ENCODE measurements at places on chromosomes 2 and 18.

GRCh38 chr18:420661-421246, 79.7 kb downstream of the COLEC12 start:
- DNase-seq: no peak

DNA sequence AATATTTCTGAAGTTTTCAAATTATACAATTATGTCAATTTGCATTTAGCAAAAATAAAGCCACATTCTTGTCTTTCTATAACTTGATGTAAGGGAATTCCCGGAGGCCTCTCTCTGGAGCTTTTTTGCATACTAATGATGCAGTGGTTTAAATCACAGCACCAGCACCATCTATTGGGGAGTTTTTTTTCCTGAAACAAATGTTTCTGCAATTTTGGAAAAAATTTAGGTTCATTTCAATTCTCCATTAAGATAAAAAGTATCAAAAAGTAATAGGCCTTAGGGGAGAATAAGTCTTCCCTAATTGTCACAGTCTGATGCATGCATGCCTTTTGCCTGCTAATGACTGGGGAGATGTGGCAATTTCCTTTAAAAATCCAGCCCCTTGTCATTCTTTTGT, 13.5 kb downstream of the CBLN2 start:
- no peak for DNase-seq

DNA sequence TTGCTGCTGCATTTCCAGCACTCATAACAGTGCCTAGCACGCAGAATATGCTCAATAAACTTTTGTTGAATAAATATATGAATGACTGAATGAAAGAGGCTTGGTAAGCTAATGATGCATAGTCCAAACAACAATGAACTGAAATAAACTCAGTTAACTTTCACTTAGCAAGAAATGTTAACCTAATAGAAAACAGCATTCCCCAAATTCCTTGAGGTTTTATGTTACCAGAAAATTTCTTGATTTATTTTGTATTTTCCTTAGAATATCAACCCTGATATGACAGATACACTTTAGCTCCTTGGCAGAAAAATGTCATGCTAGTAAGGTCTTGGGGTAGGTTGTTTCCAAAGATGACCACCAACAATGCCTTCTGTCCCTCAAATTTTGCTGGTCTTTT, 217.4 kb downstream of the KCNE4 start:
- no peak for DNase-seq

GRCh38 chr2:170747921-170748320, 22.3 kb upstream of the ERICH2 start:
- DNase-seq: peak; percentile 61

DNA sequence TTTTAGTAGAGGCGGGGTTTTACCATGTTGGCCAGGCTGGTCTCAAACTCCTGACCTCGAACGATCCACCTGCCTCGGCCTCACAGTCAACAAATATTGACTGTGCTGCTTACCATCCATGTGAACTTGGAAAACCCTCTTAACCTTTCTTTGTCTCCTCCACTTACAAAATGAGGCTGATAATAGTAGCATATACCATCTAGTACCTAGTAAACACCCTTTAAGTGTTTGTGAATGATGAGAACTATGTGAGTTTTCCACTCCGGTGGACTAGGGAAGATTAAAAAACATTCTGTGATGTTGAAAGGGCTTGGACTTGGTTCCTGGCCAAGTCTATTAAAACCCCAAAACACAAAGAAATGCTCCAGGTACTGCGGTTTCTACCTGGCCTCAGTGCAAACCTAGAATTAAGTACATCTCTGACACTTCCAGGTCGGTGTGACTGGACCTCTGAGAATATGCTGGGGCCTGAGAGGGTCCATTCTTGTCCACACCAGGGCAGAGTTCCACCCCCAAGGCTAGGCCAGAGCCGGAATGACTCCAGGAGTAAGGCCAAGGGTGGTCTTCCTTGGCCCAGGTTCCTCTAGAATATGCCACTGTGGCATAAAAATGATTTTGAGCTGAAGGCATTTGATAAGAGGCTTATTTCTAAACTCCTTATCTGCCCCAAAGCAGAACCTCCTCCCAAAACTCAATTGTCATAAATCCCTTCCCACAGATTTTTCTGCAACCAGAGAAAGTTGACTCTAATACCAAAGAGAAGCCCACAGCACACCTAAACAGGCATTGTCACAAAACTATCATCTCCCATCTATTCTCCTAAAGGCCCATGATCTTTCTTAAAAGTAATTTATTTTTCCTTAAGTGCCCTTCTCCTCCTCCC, 217.5 kb downstream of the TGIF1 start:
- no peak for DNase-seq

- no peak for DNase-seq
Measured at GRCh38 chr18:57436191-57436964, 1.2 kb downstream of the ONECUT2 start.

GRCh38 chr2:48279344-48280090, 250.4 kb upstream of the STON1 start:
- DNase-seq: no peak

- DNase-seq: no peak
Measured at GRCh38 chr2:208491641-208492040, 85.0 kb downstream of the PTH2R start.

- DNase-seq: no peak
Measured at GRCh38 chr18:13054336-13054735, 63.2 kb downstream of the CEP192 start.

DNA sequence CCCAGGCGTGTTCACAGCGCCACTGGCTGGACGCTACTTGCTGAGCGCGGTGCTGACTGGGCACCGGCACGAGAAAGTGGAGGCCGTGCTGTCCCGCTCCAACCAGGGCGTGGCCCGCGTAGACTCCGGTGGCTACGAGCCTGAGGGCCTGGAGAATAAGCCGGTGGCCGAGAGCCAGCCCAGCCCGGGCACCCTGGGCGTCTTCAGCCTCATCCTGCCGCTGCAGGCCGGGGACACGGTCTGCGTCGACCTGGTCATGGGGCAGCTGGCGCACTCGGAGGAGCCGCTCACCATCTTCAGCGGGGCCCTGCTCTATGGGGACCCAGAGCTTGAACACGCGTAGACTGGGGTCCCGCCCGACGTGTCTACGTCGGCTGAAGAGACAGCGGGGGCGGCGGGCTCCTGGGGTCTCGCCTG, 891 bp upstream of the KHK start:
- DNase-seq: no peak
